ENCODE measurements at places on chromosomes 11 and 22.

DNA sequence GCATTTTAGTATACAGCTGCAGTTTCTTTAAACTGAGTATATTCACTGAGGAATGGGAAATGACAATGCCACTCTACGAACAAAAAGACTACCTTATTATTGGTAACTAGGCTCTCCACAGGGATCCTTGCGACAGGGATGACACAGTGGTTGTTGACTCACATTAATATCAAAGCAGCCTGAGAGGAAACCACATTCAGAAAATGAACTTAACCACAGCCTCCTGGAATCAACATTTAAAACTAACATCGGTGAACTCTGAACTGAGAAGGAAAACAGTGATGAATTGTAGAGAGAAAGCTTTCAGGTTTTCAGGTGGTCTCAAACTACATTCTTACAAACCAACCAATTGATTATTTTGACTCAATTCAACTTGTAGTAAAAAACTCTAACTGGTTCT is 90.3 kb upstream of the MTMR2 start:
- DNase-seq: no peak

GRCh38 chr22:43302531-43303041 is 40.6 kb downstream of the SCUBE1 start:
- DNase-seq: no peak

DNA sequence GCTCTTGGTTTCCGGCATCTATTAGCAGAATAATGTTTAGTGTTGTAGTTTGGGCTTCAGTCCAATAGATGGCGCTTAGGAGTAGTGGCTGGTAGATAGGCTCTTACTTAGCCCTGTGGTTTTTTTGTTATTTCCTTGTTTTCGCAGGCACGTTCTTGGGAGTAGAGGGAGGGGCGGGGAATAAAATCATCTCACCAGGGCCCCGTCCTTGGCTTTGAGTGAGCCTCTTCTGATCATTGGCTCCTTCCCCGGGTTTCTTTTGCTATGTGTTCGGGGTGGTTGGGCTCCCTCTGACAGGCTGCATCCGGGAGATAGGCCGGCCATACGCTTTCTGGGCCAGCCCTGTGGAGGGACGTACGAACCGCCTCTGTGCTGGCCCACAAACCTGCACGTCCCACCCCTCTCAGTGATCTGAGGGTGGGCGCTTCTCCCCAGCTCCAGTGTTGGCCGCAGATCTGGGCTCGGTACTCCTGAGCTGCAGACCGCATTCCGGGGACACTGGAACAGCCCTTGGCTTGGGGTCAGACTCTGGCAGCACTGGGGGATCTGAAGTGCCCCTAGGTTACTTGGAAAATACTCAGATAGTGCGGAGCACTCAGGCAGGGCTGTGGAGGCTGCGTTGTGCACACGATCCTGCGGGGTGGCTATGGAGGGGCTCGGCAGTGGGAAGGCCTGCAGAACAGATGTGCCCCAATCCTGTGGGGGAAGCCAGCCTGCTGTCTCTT is 217.0 kb downstream of the DYNC2H1 start:
- DNase-seq: no peak

DNA sequence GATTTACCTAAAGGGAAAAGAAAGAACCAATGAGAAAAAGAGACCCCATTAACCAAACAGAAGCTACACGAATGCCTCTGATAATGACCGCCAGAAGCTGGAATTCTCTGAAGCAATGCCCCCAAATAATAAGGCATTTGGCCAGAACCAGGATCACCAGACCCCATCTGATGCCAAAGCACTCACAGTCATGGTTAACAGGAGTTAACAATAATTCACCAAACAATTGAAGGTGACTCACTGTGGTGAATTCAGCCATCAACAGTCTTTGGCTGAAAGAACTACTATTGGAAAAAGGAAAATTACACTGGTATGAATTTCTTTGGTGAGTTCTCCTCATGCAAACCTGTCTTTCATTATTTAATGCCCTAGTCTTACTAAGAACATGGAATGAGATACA is 21.9 kb upstream of the NFRKB start:
- no peak for DNase-seq

DNA sequence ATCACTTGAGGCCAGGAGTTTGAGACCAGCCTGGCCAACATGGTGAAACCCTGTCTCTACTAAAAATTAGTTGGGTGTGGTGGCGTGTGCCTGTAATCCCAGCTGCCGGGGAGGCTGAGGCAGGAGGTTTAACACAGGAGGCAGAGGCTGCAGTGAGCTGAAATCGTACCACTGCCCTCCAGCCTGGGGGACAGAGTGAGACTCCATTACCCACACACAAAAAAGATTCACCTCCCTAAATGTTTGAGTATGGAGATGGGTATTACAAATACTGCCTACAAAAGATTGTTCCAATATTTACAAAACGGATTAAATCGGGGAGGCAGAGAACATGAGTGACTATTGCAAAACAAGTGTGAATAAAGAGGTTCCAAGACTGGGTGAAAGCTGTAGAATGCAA is 98.3 kb downstream of the PICALM start:
- DNase-seq: no peak

- DNase-seq: no peak
Measured at GRCh38 chr11:26348776-26349175, 16.8 kb downstream of the ANO3 start.

- DNase-seq: no peak
Measured at GRCh38 chr11:15136166-15136565, 21.4 kb downstream of the INSC start.

DNA sequence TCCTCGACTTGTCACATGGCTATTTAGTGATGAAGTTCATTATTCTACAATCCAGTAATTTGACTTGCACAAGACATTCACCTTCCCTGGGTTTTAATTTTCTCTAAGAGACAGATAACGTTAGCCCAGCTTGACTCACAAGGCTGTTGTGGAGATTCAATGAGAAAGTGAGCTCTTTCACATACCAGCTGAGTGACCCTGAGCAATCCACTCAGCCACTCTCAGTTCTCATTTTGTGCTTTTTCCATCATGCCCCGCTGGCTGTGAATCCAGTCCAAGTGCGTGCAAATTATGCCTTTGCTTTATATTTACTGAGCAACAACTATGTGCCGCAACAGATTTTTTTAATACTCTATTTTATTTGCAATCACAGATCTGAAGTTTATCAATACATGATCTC is 176.5 kb downstream of the LARGE1 start:
- DNase-seq: no peak

DNA sequence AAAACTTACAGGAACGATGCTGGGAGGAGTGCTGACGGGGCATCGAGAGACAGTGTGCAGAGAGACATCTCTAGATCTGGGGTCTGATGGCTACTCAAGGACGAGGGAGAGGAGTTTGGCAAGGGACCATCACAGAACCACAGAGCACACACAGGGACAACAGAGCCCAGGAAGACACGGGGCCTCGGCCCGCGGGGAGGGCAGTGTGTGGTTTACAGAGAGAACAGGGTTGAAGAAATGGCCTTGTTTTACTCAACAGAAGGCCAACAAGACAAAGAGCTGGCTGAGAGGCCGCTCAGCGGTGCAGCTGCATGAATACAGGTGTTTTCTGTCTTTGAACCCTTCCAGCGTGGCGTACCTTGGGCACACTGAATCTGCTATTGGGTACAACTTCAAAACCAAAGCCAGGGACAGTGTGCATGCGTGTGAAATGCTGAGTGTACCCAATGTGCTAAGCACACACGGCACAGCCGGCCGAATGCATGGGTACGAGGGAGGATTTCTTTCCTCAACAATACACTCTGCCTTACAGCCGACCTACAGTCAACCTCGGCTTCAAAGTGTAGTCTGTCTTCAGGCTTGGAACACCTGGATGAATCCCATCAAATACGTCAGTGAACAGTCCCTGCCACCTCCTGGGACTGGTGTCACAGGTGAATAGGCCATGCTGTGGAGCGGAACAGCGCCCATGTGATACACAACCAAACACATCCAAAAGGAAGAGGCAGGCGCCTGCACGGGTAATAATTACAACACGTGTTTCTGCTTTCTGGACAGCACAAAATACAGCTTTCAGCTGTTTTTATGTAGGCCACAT is 20.7 kb upstream of the BID start:
- no peak for DNase-seq

- no peak for DNase-seq
Measured at GRCh38 chr22:49915610-49916009, 2.6 kb downstream of the ALG12 start.

GRCh38 chr11:26319906-26320305 is 12.0 kb upstream of the ANO3 start:
- DNase-seq: no peak

- no peak for DNase-seq
Measured at GRCh38 chr22:35192129-35192918, 65.0 kb upstream of the HMGXB4 start.

DNA sequence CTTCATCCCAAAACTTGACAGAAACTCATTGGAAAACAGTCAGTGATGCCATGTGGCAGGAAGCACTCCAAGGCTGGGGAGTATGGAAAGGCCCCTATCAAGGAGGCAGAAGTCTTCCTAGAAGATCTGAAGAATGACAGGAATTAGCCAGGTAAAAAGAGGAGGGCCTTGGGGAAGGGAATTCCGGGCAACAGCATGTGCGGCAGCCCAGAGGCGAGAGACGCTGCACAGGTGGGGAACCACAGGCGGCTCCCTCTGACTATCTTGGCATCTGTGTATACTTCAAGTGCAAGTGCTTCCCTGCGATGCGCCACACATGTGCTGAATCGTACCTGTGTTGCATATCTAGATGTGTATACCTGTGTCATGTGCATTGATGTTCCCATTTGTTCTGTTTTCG is 12.7 kb downstream of the PDE2A start:
- no peak for DNase-seq

DNA sequence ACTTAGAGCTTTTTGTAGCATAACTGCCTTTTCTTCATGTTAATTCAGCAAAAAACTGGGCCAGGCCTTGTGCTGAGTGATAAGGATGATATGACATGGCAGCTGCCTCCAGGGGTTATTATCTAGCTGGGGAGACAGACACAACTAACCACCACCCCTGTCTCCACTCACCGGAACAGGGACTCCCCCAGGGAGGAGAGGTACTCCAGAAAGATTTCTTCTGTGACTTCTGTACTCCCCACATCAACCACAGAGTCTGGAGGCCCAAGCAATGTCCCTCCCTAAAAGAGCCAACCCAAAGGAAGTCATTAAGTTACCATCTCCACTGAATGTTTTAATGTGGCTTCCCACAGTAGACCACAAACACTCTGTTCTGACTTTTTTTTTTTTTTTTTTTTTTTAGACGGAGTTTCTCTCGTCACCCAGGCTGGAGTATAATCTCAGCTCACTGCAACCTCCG is 14.3 kb upstream of the PMM1 start:
- DNase-seq: peak; percentile 87

DNA sequence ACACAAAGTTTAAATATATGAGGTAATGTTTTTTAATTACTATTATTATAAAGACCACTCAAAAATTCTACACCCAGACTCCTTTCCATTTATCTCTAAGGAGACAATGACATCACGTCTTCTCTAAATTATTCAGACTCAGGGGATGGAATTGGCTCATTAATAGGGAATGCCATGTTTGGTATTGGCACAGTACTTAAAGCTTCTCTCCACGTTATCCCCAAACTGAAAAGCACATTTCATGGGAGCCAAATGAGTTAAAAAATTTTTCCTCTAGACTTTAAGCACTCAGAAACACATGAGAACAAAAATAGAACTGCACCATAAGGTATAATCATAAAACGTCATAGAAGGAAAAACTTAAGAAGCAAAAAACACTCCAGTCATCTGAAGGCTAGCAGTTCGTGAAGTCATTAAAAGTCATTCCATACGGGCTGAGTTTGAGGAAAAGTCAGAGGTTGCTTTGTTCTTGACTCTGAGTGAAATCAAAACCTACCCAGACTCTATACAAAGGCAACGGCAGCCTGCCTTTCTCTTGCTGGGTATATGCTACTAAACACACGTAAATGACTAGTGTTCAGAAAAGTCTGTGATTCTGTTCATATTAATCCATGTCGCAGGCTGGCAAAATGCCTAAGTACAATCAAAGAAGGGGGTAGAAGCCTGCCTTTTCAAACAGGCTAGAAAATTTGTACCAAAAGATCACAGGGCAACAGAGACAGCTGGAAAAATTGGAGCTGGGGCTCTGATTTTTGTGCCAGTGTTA is 8.7 kb upstream of the MPPED2 start:
- DNase-seq: no peak

DNA sequence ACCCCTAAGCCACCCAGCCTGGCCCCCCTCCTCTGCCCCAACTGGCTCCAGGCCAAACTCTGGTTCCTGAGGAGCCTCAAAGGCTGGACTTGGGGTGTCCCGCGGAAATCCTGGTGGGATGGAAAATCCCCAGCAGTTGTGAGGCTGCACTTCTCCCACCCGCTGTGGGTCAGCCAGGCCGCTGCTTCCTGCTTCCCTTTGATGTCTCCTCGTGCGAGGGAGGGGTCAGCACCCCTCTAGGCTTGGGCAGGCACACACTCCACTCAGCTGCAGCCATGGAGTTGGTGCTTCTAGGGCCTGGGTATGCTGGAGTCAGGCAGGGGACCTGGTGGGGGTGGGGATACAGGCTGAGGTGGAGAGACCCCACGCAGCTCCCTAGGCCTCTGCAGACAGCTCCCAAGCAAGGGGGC is 12.0 kb downstream of the KCNQ1OT1 start:
- no peak for DNase-seq

DNA sequence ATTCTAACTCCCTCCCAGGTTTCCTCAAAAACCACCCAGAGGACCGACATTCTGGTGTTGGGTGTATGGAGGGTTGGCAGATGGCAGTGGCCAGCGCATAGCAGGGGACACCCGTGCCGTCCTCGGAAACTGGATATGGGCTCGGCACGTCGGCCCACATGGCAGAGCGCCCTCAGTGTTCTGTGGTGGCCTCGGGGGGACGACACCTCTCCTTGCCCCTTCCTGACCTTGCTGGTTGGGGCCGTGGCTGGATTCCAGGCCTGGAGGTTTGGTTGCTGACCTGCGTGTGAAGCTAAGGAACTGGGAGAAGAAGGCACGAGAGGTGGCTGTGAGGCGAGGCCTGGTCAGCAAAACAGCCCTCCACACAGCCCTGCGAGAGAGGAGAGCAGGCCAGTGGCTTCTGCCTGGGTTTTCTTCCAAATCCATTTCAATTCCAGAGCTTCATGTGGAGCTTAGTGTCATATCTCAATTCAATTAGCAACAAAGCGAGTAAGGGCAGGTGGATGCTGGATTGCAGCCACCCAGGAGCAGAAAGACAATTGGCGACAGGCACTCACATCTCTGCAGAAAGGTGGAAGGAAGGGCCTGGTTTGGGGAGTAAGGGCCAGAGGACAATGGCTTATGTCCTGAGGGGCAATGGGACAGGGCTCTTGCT is 478.4 kb downstream of the BRD1 start:
- no peak for DNase-seq

GRCh38 chr11:3085052-3085451 is 27.8 kb upstream of the CARS1 start:
- DNase-seq: no peak

GRCh38 chr11:60127311-60127811 is 38.9 kb downstream of the MS4A2 start:
- no peak for DNase-seq

- DNase-seq: no peak
Measured at GRCh38 chr22:27065279-27065678, 407.9 kb downstream of the MIAT start.

- DNase-seq: no peak
Measured at GRCh38 chr11:13011466-13012055, 2.4 kb downstream of the RASSF10 start.

GRCh38 chr11:130908770-130909625 is 7.3 kb downstream of the SNX19 start:
- DNase-seq: no peak

- no peak for DNase-seq
Measured at GRCh38 chr11:104700609-104701008, 197.7 kb downstream of the CASP12 start.

All from CD8-positive, alpha-beta memory T cell (primary cell).